ENCODE measurements at places on chromosomes 6 and 20. TPM values are rescaled to one million over a fixed set of nuclear protein-coding genes. Genes with fewer than 3 reads are reported as not detected.

ADGB gene
- not detected for total RNA-seq

OOEP gene
- total RNA-seq = not detected

STAU1 gene
- total RNA-seq = 21.8 TPM

C20orf96 gene
- total RNA-seq = 1.1 TPM

TCFL5 gene
- total RNA-seq = 12.5 TPM

AGER gene
- total RNA-seq = 0.15 TPM

ANKRD6 gene
- total RNA-seq = 16.5 TPM

HMGN3 gene
- 54.4 TPM for total RNA-seq

FAM209B gene
- not detected for total RNA-seq

OSER1 gene
- total RNA-seq = 45.3 TPM

ZSCAN26 gene
- 11.5 TPM for total RNA-seq

CTAGE9 gene
- not detected for total RNA-seq

ADGRF5 gene
- 0.23 TPM for total RNA-seq

STMND1 gene
- not detected for total RNA-seq

MRPL14 gene
- total RNA-seq = 52.8 TPM

VSX1 gene
- not detected for total RNA-seq

ATP6V1G2 gene
- total RNA-seq = 2.6 TPM

TFAP2A gene
- total RNA-seq = 0.23 TPM

HLA-DMB gene
- total RNA-seq = 0.08 TPM

SNAI1 gene
- 2.9 TPM for total RNA-seq

PLCB4 gene
- total RNA-seq = 1.1 TPM

HACE1 gene
- total RNA-seq = 17.8 TPM

ECHDC1 gene
- total RNA-seq = 36.5 TPM

CGAS gene
- 3.7 TPM for total RNA-seq

KIF25 gene
- not detected for total RNA-seq

WFDC10B gene
- total RNA-seq = not detected

CST2 gene
- total RNA-seq = not detected

RPRD1B gene
- 12.2 TPM for total RNA-seq

Data from smooth muscle cell of the coronary artery (primary cell).